ENCODE measurements at places on chromosomes 1 and 21.

DNA sequence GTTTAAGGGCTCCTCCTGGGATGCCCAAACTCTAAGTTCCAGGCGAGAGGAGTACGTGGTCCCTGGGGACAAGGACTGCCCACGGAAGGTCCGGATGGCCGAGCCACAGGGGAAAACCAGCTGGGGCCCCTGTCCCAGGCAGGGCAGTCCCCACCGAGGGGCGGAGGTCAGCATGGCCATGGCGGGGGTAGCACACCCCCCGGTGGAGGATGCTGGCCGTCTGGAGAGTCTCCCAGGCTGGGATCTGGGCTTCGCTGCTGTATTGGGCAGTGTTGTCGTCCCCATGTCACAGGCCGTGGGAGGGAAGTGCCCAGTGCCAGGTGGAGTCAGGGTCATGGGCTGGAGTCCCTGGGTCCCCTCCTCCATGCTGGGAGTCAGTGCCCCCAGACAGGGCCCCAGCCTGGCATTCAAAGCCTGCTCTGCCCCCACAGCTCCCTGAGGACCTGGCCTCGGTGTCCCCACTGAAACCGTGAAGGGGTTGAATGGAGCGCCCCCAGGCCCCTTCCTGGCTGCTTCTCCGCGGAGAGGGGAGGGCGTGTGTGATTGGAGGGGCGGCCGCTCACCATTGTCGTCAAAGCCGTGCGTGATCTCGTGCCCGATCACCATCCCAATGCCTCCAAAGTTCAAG lies 6.8 kb downstream of the PRXL2B start:
- no peak for DNase-seq

DNA sequence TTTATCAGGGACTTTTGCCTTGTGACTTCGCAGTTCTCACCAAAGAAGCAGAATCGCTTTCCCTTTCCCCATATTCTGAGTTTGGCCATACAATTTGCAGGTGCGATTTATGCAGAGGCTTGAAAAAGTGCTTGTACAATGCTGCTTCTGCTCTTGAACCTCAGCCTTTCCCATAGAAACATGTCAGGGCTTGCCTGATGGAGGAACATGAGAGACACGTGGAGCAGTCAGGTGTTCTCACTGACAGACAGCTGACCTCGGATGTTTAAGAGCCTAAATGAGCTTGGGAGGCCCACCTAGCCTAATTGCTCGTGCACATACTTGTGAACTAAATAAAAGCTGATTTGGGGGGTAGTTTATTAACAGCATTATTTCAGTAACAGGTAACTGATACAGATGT lies 290.0 kb downstream of the S1PR1 start:
- DNase-seq: no peak

GRCh38 chr1:163897412-163898155 lies 575.8 kb downstream of the NUF2 start:
- peak; percentile 96 for DNase-seq

- no peak for DNase-seq
Observed at GRCh38 chr1:61604684-61605083, 120.3 kb downstream of the TM2D1 start.

GRCh38 chr1:16134066-16134801 lies 21.6 kb downstream of the EPHA2 start:
- no peak for DNase-seq
